Thyroid gland (tissue), 4 donors: ENCODE measurements at places on chromosomes 4 and X.
A peak's percentile ranks its signal among the peaks of the same experiment; 100 is the strongest.

DNA sequence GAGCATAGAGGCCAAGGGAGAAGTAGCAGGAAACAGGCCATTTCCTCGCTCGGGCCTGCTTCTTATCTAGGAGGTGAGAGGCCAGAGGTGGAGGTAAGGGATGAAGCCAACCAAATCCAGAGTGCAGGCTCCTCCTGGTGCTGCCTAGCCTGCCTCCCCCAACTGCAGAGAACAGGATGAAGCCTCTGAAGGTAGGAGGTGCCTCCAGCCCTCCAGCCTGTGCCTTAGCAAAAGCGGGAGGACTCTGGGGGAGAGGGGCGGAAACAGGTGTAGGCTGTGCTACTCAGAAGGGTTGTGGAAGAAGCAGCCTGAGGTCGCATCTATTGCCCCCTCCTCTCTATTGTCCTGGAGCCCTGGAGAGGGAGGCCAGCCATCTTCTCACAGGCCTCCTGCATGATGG, 2.9 kb upstream of the MTM1 start:
- no peak for DNase-seq

DNA sequence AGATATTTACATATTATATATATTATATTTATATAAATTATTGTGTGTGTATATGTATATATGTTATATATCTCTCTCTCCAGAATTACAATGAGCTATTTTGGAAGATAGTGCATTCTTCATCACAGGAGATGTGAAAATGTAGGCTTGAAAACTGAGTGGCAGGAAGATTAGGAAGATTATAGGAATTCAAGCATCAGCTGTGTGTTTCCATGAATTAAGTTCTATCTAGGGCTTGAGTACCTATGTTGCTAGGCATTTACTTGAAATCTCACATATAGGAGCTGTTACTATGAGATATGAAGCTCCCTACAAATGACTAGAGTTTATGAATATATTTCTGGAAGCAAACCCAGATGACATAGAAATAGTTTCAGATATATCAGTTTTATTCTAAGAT, 328.7 kb downstream of the EPHA5 start:
- no peak for DNase-seq

DNA sequence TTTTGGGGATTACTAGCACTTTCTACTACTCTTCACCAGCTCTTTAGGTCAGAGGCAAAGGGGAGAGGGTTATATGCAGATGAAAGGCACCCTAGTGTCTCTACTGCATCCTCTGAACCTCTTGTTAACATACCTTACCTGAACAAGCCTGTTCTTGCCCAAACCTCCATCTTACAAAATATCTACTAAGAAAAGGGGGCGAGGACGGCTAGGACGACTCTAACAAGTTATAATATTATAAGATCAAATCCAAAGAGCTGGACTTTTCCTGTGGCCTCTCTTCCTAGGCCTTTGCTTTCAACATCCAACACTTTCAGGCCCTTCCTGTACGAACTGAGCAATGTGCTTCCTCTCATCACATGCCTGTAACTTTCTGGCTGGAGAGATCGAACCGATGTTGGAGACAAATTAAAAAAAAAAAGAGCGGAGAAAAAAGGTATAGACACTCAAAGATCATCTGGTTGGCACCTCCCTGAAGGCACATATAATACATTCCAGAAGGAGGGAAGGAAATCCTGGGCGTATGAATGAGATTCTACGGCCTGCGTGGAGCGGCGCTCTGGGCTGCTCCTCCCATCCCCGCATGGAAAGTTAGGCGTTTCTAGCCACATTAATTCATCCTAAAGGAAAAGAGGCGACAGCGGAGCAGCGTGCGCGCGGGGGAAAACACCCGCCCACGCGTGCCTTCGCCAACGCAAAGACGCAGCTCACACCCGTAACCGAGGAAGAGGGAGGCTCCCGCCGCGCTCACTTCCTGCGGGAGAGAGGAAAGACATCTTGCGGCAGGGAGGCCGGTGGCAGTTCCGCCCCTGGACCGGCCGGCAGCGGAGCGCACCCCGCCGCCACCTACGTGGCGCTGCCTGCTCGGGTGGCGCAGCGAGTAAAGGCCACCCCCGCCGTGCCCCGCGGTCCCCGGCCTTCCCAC, 808 bp downstream of the PRDM5 start:
- DNase-seq, result peak; percentile 71

GRCh38 chr4:170425521-170426143, 335.9 kb upstream of the AADAT start:
- no peak for DNase-seq

- DNase-seq, result no peak
These were observed 218.9 kb downstream of the PABPC4L start for GRCh38 chr4:133982533-133983224.

DNA sequence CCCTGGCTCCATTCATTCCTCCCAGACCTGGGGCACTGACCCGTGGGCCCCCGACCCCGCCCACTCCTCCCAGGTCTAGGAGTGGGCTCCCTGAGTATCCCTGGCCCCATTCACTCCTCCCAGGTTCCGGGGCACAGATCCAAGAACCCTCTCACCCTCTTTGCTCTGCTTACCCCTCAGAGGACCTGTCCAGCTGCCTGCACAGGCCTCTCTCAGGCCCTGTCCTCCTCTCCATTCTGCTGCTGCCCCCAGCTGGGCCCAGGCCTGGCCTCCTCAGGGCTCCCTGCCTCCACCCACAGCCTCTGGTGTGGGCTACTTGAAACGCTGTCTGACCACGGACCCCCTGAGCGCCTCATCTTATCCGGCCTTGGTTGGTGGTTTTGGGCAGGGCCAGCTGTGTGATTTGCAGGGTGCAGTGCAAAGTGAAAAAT, 217.7 kb upstream of the PSAPL1 start:
- no peak for DNase-seq

- DNase-seq, result no peak
These were observed 9.9 kb upstream of the CT47C1 start for GRCh38 chrX:119062750-119063374.

DNA sequence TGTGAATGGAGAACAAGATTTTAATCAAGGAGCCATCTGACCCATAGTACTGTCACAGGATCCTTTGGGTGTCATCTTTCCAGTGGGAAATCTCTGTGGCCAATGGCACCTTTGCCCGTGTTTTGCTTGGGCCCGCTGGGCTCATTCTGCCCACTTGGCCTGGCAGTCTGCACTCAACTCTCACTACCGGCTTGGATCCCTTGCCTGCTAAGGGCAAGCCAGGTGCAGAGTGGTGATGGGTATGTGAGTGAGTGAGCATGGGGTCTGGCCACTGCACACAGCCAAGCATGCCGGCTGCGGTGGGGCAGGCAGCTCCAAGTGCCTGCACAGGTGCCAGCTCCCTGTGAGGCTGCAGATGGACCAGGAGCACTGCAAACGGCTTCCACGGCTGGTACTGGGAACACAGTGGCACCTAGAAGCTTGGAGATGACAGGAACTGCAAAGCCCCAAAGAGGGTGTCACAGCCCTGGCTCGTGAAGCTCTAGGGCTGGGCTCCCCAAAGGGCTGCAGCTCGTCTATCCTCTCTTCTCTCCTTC, 454.5 kb downstream of the TMA16 start:
- DNase-seq, result no peak

DNA sequence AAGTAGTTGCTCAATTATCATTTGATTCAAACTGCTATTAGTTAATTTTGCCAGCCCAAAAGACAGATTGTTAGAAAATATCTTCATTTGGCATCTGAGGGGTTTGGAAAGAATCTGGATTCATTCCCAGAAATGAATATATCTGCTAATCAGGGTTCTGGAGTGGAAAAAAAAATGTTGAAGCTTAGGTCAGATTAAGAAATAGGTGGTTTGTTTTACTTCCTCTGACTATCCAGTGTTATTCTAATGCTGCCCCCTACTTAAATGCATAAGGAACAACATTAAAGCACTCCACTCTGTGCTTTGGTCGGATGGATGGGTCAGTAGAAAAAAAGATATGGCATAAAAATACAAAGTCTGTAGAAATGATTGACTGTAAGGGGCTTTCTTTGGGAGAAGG, 89.0 kb downstream of the LUZP4 start:
- no peak for DNase-seq
